ENCODE measurements at places on chromosomes 2 and 18.

- no peak for DNase-seq
Measured at GRCh38 chr2:221124532-221125240, 447.4 kb downstream of the EPHA4 start.

- no peak for DNase-seq
Measured at GRCh38 chr2:237418300-237418699, 4.3 kb upstream of the COL6A3 start.

- DNase-seq = no peak
Measured at GRCh38 chr2:224927011-224927410, 115.3 kb downstream of the DOCK10 start.

DNA sequence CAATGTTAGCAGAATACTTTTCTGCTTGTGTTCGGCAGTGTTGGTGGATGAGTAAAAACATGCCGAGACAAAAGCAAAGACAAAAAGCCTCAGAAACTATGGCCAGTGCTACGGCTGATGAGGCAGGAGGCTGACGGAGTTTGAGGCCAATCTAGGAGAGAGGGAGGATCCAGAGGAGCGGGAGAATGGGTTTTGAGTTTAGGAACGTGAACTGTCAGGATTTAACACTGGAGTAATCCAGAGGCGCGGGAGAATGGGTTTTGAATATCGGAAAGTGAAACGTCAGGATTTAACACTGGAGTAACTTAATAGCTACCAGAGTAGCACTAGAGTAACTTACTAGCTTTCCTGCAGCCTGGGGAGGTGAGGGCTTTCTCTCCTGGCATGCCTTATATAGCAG lies 37.4 kb downstream of the LYPD6B start:
- DNase-seq = peak; percentile 14

DNA sequence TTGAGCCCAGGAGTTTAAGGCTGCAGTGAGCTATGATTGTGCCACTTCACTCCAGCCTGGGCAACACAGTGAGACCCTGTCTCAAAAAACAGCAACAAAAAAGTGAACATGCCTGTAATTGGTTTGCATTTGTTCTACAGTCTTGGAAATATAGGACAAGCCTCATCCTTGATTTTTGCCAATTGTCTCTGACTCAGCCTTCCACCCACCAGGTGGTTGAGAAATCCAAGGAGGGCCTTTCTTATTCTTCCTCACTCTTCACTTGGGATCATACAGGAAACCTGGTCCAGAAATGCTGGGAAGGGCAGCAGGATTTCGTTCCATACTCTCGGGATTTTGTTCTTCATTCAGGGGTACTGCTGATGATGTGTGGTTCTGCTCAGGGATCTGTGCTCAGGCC lies 94.6 kb downstream of the CDC42EP3 start:
- peak; percentile 47 for DNase-seq

DNA sequence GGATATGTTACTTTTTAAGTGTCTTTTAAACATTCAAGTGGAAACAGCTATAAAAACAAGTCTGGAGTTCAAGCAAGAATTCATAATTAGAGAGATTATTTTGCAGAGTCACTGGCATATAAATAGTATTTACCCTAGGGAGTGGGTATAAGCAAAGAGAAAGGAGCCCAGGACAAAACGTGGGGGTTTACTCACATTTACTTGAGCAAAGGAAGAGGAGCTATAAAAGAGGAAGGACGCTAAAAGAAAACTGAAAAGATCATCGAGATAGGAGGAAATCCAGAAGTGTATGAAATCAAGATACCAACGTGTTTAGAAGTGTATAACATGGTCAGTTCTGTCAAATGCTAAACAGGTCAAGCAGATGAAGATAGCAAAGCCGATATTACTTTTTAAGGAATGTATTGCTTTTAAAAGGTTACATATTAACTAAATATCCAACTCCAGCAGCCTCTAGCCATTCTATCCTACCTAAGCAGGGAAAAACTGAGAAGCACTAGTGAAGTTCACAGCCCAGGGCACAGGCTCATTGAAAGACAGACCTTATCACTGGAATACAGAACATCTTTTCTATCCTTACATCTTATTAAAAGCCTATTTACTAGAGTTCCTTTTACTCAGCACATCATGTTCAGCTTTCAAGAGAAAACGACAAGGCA lies 8.6 kb downstream of the KANSL1L start:
- no peak for DNase-seq

- DNase-seq = no peak
Measured at GRCh38 chr2:67936969-67937368, 125.8 kb downstream of the C1D start.

DNA sequence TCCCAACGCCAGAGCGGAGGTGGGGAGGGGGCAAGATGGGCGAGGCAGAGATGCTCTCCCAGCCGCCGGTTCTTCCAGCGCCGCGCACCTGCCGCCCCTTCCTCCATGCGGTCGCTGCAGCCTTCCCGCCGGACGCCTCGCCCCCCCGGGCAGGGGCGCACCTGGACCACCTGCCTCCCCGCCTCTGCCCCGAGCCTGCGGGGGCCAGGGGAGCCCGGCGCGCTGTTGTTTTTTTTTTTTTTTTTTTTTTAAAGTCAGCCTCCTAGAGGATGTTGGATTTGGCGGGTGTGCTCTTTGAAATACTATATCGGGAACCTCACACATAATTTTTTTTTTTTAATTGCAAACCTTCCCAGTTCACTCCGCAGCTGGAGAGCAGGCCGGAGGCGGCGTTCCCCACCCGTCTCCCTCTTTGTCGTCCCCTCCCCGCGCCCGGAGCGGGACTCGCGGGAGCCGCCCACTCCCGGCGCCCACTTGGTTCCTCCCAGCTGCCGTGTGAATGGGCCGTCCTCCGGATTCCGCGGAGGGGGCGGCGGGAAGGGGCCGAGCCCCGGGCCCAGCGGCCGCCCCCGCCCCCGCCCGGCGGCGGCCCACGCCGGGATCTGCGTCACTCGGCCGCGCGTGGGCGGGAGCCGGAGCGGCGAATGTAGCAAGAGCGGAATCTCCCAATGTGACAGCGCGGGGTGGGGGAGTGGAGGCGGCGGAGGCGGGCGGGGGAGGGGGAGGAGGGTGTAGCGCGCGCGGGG lies 421 bp upstream of the NAB1 start:
- peak; percentile 92 for DNase-seq

- DNase-seq = no peak
Measured at GRCh38 chr2:17584689-17585088, 44.2 kb downstream of the VSNL1 start.

DNA sequence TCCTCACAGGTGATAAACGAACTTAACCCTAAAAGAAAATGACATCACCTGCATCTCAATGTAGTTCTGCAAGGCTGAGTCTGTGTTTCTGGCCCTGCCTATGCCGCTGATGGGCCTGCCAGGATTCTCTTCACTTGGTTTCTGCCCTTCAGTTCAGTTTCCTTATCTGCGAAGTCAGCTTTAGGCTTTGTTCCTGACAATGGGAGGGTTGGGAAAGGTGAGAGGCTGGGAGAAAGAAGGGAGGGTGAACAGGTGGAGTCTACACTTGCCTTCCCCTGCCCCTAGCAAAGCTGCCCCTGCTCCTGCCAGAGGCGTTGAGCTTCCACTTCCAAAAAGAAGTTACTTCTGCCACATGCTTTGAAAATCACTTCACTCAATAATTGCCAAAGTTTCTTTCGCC lies 124.0 kb upstream of the APCDD1 start:
- DNase-seq = no peak

GRCh38 chr18:76405681-76406356 lies 89.2 kb downstream of the ZNF516 start:
- DNase-seq = peak; percentile 45

GRCh38 chr2:36594849-36595248 lies 3.1 kb downstream of the FEZ2 start:
- DNase-seq = no peak

Data from fibroblast of skin of abdomen (primary cell).